ENCODE measurements at places on chromosomes 16 and 17.

DNA sequence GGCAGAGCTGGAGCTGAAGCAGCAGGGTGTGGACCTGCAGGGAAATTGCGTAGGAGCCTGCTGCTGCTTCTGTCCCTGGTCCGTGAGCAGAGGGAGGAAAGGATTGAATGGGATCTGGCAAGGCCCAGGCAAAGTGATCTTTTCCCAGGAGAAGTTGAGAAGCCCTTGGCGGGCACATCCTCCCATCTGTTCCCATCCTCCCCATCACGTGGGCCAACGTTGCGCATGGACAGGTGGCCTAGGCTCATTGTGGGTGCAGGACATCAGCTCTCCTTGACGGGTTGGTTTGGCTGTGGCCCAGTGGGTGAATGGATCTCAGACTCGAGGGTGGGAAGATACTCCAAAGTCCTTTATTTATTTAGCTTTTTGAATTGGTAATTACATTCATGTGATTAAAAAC, 29.4 kb upstream of the POLR3E start:
- DNase-seq, result no peak

GRCh38 chr16:11205754-11206581, 50.0 kb downstream of the SOCS1 start:
- no peak for DNase-seq

DNA sequence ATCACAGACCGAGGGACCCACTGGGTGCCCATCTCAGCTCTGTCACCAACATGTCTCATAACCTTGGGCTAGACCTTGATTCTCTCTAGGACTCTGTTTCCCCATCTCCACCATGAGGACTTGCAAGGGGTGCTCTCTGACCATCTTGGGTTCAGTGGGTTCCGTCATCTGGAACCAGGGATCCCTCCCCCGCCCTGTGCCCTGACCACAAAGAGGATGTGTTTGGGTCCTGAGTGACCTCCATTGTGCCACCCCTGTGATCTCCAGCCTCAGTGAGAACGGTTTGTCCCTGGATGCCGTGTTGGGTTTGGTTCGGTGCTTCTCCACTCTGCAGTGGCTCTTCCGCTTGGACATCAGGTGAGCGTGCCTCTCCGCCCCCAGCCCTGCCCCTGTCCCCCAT, 49.1 kb upstream of the CPNE2 start:
- no peak for DNase-seq

- DNase-seq, result no peak
These were observed 17.1 kb upstream of the CDH1 start for GRCh38 chr16:68719993-68720489.

DNA sequence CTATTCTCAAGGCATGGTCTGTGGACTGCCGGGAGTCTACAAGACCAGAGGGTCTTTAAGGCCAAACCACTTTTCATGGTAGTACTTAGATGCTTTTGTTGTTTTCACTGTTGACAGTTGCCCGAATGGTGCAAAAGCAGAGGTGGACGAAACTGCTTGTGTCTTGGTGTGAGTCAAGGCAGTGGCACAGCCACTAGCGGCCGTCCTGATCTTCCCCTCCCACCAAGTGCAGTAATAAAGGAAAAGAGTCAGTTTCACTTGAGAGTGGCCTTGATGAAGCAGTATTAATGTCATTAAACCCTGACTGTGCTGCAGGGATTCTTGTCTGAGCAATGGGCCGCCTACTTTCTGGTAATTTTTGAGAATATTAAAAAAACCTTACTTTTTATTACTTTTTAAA, 109.1 kb downstream of the PRKCA start:
- no peak for DNase-seq

DNA sequence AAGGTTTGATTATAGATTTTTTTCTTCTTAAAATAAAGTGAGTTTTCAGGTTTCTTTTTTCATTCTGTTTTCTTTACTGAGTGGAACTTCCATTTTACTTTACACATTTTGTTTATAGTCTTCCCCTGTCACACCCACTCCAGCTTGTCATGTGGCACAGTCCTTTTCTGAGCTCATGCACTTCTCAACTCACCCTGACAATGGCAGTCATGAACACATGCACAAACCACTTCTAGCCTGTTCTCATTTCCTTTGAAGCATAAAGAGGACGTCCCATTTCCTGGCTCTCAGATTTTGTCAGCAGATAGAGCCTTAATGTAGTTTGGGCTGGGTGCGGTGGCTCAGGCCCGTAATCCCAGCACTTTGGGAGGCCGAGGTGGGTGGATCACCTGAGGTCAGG, 168.0 kb downstream of the AHSP start:
- DNase-seq, result peak; percentile 51

GRCh38 chr16:72467157-72467759, 295.3 kb upstream of the PMFBP1 start:
- DNase-seq, result no peak

DNA sequence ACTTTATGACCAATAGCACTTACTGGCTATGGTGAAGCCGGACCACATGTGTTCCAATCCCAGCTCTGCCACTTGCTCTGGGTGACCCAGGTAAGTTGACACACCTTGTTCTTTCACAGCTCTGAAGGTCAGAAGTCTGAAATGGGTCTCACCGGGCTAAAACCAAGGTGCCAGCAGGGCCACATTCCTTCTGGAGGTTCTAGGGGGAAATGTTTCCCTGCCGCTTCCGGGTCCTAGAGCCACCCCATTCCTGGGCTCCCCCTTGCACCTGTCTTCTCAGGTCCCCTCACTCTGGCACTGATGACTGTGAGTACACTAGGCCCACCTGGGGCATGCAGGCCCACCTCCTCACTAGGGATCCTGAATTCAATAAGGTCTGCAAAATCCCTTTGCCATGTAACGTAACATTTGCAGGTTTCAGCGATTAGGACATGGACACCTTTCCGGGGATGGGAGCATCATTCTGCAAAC, 11.4 kb downstream of the USP7 start:
- no peak for DNase-seq

DNA sequence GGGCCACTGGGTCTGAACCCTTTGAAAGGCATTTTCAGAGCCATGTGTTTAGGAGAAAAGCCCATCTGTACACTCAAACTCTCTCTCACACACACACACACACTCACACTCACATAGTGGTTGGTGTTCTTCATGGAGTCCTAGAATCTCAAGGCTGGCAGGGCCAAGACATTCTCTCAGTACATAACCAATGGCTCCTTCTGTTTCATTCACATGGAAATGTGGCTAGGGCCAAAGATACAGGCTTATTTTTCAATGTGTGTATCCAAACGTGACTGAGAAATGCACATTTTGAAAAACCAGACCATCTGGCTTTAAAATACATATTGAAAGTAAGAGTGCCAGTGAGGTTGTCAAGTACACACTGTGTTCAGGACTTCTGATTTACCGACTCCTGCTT, 59.0 kb upstream of the SALL1 start:
- no peak for DNase-seq

GRCh38 chr16:3625911-3626732, 14.7 kb upstream of the SLX4 start:
- no peak for DNase-seq

DNA sequence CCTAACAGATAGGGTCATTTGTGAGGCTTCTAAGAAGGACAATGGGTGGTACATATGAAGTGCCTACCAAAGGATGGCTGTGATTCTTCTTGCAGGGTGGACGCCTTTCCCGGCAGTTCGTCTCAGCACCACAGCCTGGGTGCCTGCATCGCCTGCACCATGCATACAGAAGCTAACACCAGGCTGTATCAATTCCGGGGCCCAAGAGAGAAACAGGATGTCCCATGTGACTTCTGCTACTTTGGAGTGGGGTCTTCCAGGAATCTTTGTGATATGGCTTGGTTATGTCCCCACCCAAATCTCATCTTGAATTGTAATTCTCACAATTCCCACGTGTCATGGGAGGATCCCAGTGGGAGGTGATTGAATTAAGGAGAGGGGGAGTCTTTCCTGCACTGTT, 251.6 kb upstream of the TNRC6C start:
- no peak for DNase-seq

DNA sequence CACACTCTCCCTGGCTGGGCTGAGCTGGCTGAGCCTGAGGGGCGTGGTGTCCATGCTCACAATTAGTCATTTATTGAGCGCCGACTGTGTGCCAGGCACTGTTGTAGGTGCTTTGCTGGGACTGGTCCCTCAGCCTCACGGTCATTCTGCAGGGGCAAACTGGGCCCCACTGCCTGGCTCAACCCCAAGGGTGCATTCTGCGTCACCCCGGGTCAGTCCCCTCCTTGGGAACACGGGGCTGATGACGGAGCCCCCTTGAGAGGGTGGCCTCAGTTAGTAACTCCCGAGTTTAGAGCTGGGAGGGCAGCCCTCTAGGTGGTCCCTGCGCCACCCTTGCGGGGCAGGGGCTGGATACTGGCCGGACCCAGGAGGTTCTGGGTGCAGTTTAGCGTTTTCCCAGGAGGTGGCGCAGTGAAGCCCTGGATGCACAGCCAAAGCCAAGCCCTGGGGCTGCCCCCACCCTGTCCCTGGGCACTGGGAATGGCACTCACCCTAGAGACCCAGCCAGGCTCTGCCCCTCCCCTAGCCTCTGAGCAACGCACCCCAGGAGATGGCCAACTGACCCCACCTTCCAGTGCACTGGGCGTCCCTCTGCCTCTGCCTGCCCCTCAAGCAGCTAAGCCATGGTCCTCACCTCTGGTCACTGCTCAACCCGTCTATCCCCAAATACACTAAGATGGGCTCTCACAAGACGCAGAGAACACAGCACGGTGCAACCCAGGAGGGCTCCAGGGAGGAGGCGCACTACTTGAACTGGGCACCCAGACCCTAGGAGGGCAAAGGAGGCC, 243.2 kb upstream of the GSE1 start:
- peak; percentile 10 for DNase-seq

DNA sequence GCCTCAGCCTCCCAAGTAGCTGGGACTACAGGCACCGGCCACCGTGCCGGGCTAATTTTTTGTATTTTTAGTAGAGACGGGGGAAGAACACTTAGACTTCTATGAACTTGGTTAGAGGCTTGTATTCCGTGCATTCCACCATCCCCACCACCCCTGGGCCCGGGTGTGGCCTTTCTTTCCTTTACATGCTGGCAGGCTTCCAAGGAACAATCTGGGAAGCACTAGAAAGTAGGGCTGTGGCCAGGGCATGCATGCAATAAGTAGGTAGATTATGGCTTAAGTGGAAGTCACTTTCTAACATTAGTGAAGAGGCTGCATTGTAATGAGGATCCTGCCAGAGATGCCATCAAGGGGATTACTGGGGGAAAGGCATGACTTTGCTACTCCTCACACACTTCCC, 171.6 kb downstream of the SHISA6 start:
- DNase-seq, result no peak

DNA sequence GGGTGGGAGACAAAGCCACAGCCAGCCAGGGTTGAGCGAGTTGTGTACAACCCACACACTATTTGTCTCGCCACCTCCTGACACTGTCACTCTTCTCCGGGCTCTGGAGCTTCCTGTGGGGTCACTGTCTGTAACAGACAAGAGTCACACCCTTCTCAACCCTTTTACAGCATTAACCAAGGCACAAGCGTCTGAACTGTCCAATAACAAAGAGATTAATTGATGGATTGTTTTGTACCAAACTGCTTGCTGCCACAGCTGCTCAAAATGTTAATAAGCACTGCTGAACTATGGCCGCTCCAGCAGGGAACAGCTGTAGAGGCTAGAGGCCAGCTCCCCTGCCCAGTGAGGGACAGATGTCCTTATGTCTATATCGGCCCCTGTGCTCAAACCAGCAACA, 25.2 kb upstream of the HYDIN start:
- no peak for DNase-seq

DNA sequence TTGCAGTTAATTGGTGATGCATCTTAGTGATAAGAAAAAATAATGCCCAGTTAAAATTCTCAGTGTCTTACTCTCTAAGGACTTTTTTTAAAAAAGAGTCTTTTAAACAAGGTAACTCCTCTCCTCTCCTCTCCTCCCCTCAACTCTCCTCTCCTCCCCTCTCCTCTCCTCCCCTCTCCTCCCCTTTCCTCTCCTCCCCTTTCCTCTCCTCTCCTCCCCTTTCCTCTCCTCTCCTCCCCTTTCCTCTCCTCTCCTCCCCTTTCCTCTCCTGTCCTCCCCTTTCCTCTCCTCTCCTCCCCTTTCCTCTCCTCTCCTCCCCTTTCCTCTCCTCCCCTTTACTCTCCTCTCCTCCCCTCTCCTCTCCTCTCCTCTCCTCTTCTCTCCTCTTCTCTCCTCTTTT, 675.9 kb upstream of the RBFOX1 start:
- DNase-seq, result no peak

- peak; percentile 15 for DNase-seq
These were observed 11.1 kb downstream of the PIMREG start for GRCh38 chr17:6455321-6455705.

DNA sequence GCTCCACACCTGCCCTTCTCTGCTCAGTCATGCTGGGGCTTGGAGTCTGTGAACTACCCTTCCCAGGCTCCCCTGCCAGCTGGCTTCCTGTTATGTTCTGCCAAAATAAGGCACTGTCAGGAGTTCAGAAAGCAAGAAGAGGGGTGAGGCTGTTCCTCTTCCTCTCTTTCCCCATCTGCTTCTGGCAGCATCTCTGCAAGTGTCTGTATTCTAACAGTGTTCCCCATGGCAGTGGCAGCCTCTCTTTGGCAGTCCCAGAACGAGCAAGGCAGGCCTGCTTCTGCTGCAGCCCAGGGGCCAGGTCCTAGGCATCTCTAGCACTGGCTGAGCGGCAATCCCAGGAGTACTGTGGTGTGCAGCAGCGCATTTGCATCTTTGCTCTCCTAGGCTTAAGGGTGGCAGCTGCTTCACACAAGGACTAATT, 219.1 kb downstream of the STX8 start:
- DNase-seq, result no peak

- no peak for DNase-seq
These were observed 8.4 kb upstream of the TAT start for GRCh38 chr16:71585318-71585703.

DNA sequence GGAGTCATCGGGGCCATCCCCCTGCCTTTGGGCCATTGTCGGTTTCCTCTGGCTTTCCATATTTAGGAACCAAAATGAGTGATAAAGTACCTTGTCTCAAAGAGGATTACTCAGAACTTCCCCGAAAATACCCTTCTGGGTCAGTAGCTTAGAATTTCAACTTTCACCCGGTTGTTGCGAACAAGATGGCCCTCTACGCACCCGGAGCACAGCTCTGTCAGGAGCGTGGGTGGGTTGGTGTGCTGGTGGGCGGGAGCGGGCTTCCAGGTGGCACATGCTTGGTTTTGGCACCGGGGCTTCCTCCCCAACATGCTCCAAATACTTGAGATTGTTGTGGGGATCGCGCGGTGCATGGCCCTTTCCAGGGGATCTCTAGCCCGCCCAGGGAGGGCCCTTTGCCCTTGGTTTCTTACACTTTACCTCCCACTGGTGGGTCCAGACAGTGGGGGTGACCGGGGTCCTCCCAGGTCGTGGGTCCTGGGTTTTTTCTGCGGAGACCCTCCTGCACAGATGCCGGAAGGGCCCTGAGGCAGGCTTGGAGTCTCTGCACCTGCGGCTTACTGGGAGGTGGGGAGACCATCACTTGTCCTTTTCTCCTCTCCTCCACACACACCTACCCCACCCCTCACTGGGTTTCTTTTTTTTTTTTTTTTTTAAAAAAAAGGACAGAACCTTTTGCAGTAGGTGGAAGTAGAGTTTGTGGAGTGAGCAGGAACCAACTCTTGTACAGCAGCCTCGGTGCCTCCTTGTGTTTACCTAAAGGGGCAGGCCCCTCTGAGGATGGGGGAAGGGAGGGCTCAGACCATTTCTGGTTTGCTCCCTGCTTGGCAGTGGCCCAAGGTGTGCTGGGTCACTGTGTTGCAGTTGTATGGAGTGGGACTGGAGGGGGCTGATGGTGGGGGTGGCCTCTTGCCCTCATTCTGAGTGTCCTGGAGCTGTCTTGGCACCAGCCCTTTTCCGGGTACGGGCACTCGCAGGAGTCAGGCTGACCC, 142.1 kb downstream of the SEC14L1 start:
- no peak for DNase-seq

Data from stimulated activated CD4-positive, alpha-beta T cell treated with anti-CD3 and anti-CD28 coated beads, Interleukin-2, amount 100 ng/mL, for 4 hours (primary cell).